ENCODE measurements at places on chromosomes 11 and 22. TPM values are rescaled to one million over a fixed set of nuclear protein-coding genes. Genes with fewer than 3 reads are reported as not detected.

SULT4A1 gene
- total RNA-seq: 12.6 TPM

RIBC2 gene
- total RNA-seq: 2.4 TPM

- no peak for DNase-seq
Measured at GRCh38 chr11:12166299-12167060, 56.1 kb downstream of the MICAL2 start.

DNA sequence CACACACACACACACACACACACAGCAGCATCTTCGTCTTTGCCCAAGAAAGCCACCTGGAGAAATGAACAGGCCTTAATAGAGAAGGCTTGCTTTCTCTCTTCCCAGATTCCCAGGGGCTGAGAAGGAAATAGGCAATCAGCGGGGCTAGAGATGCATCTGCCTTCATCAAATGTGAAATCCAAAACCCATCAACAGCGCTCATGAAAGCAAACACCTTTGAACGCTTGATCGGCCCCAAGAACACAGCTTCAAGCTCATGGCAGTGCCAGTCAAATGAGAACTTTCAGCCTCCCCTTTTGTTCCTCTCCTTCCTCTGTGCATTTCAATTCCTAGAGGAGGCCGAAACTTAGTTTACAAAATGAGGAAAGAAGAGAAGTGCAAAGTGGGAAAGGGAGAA is 122.7 kb downstream of the EFCAB6 start:
- no peak for DNase-seq

DNA sequence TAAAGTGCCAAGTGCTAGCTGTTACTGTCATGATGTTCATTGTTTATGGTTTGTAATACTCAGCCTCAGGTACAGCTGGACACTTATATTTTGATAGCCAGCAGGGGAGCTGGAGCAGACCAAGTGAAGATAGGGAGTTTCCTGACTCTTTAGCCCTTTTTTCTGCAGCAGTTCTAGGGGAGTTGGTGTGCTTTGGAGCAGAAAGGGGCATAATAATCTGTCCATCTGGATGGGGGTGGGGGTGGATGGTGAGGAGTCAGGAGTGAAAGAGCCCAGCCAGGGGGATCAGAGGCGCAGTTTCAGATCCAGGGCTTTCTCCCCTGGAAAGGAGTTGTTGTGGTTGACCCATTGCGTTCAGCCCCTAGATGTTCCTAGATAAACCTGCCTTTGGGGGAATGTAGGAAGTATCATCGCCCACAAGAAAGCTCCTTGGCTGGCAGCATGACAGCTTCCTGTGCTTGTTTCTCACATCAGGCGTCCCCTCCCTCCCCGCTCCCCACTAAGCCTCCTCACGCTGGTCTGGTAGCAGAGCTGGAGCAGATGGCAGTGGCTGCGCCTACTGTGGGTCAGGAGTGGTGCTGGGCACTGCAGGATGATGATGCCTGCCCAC is 41.9 kb downstream of the MED15 start:
- no peak for DNase-seq

GRCh38 chr11:94876645-94877442 is 96.5 kb downstream of the CWC15 start:
- no peak for DNase-seq

- DNase-seq: no peak
Measured at GRCh38 chr11:62157603-62158002, 32.4 kb upstream of the SCGB1D1 start.
